ENCODE measurements at places on chromosomes 16 and 17. TPM values are rescaled to one million over a fixed set of nuclear protein-coding genes. Genes with fewer than 3 reads are reported as not detected.

Gene CIBAR2
- not detected for total RNA-seq

- no peak for DNase-seq
Observed at GRCh38 chr17:73042809-73043685, 49.4 kb downstream of the SLC39A11 start.

DNA sequence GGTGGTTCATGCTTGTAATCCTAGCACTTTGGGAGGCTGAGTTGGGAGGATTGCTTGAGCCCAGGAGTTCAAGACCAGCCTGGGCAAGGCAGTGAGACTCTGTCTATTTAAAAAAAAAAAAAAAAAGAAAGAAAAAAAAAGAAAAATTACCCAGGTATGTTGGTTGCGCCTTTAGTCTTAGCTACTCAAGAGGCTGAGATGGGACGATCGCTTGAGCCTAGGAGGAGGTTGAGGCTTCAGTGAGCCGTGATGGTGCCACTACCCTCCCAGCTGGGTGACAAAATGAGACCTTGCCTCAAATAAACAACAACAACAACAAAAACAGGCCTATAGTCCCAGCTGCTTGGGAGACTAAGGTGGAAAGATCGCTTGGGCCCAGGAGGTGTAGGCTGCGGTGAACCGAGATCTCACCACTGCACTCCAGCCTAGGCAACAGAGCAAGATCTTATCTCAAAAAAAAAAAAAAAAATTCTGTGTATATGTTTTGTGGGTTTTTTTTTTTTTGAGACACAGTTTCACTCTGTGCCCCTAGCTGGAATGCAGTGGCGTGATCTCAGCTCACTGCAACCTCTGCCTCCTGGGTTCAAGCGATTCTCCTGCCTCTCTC lies 12.5 kb upstream of the ANKRD40CL start:
- DNase-seq, result no peak

- DNase-seq, result no peak
Observed at GRCh38 chr16:63983401-63983800, 1138.5 kb downstream of the CDH11 start.

DNA sequence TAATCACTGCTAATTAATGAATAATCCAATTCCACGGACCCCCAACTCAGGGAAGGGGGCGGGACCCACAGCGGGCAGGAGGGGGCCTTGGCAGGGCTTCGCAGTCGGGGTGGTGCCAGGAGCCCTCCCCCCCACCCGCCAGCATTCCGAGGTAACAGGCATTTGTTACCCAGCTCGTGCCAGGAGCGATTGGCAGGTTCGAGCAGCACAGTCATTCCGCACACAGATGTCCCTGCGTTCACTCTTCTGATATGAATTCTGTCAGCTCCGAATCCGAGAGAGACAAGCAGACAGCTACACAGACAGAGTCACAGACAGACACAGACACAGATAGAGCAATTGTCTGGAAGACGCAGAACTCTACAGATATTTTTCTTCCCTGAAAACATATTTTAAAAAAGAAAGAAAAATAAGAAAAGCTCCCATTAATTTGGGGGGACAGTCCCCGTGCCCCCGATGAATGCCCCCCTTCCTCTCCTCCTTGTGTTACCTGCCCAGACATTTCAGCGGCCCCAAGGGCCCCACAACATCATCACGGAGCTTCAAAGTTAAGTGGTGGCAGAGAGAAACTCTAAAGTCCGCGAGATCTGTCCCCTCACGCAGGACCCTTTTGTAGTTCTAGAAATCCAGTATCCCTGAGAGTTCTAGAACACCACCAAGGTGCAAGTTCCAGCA lies 10.2 kb downstream of the NEUROD2 start:
- DNase-seq, result no peak
